ENCODE measurements at places on chromosomes 5 and 9.

GRCh38 chr5:9251379-9251980 is 294.4 kb downstream of the SEMA5A start:
- no peak for DNase-seq

DNA sequence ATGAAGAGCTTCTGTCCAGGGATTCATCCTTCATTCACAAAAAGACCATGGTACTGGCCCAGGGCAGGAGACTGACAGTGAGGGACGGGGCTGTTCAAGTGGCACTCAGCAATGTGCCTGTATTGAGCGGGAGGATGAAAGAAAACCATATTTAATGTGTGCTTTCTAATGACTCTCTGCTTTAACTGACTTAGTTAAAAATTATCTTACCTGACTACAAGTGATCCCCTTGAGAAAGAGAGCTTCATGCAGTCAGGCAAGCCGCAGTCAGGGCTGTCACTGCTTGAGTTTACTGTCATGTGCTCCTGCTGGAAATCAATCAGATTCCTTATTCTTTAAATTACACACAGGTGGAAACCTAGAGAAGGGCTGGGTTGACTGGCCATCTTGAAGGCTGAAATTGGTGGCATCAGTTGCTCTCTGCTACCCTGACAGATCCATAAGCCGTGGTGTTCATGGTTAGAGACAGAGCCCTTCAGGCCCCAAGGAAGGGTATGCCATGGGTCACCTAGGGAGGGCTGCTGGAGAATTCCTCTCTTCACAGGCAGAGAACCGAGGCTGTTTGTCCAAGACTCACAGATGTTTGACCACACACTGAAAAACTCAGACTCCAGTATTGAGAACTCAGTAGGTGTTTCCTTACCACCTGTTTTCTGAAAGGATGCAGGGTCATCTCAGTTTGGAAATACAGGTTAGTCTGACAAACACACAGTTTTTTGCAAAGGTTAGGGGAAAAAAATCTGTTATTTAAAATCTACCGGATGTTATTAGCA is 70.9 kb downstream of the TRIO start:
- no peak for DNase-seq

DNA sequence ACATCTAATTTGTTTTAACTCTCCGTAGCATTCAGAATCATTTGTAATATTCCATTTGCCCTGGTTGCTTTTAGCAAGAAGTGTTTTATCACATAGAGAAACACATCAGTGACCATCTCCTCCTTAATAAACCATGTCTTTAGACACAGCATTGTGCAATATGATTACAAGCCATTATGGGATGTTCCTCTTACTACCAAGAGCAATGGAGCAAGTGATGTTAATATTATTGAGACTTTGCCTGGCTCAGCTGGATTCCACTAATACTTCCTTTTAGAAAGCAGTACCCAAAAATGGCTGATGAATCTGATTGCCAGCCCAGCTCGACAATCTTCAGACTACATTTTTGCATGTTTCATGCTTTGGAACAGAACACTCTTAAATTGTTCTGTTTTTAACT is 364.2 kb downstream of the OSTF1 start:
- no peak for DNase-seq

DNA sequence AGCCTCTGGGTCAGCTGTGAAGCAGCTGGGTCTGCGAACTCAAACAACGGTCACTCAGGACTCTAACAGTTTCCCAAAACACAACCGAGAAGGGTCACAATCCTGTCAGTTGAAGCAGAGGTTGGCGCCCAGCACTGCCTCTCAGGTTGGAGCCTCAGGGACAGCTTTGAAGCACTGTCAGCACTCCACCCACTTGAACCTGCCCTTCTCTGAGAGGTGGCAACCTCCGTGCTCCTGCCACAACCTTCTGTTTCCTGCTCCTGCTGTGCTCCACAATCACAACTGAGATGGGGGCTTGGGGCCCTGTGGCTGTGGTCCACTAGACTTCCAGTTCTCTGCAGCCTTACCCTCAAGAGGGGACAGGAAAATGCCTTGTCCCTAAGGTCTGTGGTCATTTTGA is 21.7 kb upstream of the LCP2 start:
- no peak for DNase-seq

- no peak for DNase-seq
Observed at GRCh38 chr9:38747941-38748340, 28.0 kb upstream of the FAM240B start.

GRCh38 chr9:137305060-137305797 is 3.2 kb upstream of the NRARP start:
- no peak for DNase-seq

DNA sequence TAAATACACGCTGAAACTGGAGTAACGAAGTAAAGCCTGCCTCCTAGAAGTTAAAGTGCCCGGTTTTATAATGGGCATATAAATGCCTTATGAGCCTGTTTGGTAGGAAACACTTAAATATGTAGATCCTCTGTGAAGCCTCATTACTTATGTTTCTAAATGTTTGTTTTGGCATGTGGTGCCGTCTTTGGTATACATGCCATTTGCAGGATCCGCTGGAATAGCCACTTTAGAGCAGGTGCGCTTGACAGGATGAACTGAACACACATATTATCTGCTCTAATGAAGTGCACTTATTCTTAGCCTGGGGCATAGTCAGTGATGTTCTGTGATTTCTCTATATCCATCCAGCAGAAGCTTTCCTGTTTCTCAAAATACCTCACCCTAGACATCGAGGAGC is 778.1 kb upstream of the WWC1 start:
- DNase-seq = no peak

DNA sequence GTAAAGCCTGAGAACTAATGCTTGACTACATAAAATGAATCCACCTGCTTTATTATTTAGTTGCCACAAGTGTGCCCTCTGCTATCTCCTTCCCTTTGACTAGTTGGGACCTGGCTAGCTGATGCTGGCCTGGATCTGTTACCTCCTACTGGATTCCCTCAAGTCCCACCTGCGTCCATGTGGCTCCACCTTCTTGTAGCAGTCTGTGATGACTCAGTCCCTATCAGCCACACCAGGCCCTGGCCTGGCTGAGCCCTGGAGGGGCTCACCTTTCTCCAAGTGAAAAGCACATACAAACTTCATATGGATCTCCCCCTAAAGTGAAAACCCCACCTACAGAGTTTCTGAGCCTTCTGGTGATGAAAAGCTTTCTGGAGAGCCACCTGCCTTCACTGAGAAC is 611.4 kb downstream of the SEMA5A start:
- DNase-seq = no peak

GRCh38 chr9:38285236-38285635 is 107.3 kb upstream of the ALDH1B1 start:
- DNase-seq = no peak

DNA sequence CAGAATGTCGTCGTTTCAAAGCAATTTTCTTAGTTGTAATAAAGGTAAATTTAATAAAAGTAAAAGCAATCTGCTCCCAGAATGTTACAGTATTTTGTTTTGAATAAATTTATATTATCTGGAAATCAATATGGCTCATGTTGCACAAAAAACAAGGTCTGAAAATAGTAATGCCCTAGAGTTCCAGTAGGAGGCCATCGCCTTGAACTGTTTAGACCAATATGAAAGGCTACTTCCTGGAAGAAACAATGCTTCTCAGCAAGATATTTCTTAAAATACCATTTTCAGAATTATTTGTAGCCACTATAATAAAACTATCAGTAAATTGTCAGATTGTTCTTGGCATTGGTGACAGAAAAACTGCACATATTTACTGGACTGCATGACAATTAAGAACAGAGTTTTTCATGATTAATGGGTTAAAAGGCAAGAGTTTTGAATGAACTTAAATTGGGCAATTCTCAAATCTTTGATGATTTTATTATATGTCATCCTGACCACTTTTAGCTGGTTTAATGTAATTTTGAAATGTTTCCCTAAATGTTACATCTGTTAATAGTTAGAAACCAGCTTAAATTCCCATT is 153.2 kb downstream of the COMMD10 start:
- no peak for DNase-seq

- DNase-seq = no peak
Observed at GRCh38 chr5:101531026-101531425, 627.9 kb upstream of the ST8SIA4 start.

- no peak for DNase-seq
Observed at GRCh38 chr5:149493316-149493715, 57.9 kb downstream of the CSNK1A1 start.

DNA sequence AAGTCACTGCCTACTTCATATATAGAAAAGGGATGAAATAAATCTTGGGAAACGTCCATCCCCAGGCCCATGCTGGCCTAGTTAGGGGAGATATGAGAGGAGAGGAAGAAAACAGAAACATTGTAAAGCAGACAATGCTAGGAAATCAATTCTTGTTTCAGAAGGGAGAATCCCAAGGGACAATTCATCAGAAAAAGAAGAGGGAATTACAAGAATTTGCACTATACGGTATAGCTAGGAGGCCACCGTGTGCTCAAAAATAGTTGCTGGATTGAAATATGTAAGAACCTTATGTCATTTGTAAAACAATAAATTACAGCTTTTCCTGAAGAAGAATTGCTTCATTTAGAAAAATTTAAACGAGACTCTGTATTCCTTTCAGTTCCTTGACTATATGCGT is 8.3 kb upstream of the SHC3 start:
- DNase-seq = no peak

DNA sequence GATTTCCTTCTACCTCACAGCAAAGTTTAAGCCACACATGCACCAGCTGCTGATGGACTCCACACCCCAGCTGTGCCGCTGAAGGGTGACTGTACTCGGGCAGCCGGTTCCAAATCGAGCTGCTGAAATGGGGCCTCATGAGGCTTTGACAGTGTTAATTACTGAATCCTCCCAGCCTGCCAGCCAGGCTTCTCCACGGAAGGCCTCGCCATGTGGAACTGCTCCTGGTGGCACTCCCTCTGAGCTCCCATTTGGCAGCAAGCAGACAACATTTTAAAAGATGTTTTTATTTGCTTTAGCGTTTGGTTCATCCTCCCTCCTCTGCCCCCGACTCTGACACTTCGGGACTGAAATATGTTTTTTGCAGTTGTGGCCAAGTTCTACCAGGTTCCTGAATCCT is 479.4 kb upstream of the MPDZ start:
- no peak for DNase-seq

GRCh38 chr5:140324041-140324600 is 21.2 kb upstream of the PFDN1 start:
- DNase-seq = no peak

DNA sequence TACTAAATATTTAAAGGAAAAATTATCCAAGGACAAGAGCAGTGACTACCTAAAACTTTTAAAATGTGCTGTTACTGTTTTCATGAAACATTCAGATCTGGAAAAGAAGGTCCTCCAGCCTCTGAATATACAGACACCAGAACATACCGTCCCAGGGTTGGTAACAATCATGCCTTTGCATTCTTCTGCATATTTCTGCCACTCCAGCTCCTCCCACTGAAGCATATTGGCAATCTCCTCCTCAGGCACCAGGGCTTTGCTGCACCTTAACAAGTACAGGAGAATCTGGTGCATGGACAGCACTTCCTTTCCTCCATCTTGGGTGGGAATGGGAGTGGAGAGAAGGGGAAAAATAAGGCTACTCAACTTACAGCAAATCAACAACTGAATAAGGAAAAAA is 60.0 kb downstream of the DROSHA start:
- no peak for DNase-seq

GRCh38 chr5:68708156-68708841 is 385.5 kb upstream of the SLC30A5 start:
- DNase-seq = no peak

- no peak for DNase-seq
Observed at GRCh38 chr9:123589361-123590239, 233.6 kb downstream of the CRB2 start.

GRCh38 chr5:68475476-68475983 is 260.0 kb downstream of the PIK3R1 start:
- no peak for DNase-seq

DNA sequence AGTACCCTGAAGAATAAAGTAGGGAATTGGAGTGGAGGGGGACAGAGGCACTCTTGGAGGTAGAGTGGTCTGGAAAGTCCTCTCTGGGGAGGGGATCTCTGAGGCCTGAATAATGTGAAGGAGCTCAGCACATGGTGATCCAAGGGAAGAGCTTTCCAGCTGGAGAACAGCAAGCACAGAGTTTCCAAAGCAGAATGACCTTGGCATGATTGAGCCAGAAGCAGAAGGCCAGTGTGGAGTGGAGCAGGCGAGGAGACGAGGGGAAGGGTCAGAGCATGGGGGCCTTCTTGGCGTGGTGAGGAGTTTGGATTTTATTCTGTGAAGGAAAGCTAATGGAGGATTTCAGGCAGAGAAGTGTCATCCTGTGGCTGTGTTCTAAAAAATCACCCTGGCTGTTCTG is 8.3 kb downstream of the PCBD2 start:
- no peak for DNase-seq

GRCh38 chr9:22108581-22109370 is 99.7 kb upstream of the CDKN2B start:
- DNase-seq = no peak
